Activated T-helper 1 cell treated with anti-CD3 and anti-CD28 coated beads, Interleukin-2, amount 50 U/mL, for 16 hours (primary cell): ENCODE measurements at places on chromosomes 3 and 15.

DNA sequence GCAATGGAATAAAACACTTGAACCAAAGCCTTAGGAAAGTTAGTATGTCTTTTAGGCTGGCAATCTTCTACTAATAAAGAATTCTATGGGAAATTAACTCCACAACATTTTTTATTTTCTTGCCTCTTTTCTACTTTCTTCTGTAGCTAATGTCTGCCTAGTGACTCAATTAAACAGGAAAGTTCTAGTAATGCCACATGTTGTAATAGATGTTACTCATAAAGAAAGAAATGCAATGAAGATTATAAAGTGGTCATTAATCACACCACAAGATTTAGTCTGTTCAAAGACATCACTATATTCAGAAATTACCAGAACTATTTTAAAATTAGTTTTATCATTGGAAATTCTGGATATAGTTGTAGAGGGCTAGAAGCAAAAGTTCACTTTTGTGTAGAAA lies 329.7 kb downstream of the SI start:
- no peak for DNase-seq

GRCh38 chr3:136885357-136886213 lies 23.6 kb downstream of the NCK1 start:
- DNase-seq: no peak

DNA sequence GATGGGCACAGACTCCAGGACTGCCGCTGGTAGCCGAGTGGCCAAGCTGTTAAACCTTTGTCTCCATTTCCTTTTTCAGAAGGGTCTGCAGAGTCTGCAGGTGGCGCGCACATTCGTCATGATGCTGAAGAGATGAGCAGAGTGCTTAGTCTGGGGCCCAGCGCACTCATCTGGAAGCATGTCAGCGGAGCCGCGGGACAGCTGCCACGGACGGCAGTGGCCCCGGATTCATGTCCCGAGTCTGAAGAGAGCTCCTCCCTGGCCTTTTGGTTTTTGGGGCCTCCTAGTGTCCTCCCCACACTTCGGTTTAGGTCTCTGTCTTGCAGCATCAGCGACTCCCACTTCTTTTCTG lies 42.6 kb downstream of the KLHL25 start:
- DNase-seq: no peak

GRCh38 chr15:96327155-96327741 lies 3.3 kb upstream of the NR2F2 start:
- no peak for DNase-seq

GRCh38 chr15:101559952-101560351 lies 70.4 kb upstream of the PCSK6 start:
- DNase-seq: no peak

- no peak for DNase-seq
Measured at GRCh38 chr3:18442756-18443664, 17.9 kb upstream of the SATB1 start.

DNA sequence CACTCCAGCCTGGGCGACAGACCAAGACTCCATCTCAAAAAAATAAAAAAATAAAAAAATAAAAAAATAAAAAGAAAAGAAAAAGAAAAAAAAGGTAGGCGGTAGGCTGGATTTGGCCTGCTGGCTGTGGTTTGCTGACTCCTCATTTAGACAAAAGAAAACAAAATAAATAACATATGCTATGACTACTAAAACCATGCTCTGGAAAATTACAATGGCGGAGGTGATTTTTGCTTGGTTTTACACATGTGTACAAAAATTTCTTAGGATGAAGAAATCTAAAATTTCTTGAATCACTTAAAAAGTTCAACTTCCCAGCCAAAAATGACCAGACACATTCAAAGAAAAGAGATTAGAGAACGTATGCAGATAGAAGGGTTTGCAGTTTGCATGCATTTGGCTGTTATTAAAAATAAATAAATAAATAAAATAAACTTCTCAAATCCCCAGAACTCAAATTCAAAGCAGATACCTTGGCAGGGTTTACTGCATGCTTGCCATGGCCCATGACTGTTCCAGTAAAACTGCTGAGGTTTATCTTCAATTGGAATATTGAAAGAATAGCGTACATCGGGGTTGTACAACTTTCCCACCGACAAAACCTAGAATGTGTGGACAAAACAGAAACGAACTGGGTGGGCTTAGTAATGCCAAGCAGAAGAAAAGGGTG lies 65.9 kb downstream of the ADAMTS9 start:
- no peak for DNase-seq

GRCh38 chr3:17182166-17182565 lies 297.4 kb downstream of the PLCL2 start:
- DNase-seq: no peak

DNA sequence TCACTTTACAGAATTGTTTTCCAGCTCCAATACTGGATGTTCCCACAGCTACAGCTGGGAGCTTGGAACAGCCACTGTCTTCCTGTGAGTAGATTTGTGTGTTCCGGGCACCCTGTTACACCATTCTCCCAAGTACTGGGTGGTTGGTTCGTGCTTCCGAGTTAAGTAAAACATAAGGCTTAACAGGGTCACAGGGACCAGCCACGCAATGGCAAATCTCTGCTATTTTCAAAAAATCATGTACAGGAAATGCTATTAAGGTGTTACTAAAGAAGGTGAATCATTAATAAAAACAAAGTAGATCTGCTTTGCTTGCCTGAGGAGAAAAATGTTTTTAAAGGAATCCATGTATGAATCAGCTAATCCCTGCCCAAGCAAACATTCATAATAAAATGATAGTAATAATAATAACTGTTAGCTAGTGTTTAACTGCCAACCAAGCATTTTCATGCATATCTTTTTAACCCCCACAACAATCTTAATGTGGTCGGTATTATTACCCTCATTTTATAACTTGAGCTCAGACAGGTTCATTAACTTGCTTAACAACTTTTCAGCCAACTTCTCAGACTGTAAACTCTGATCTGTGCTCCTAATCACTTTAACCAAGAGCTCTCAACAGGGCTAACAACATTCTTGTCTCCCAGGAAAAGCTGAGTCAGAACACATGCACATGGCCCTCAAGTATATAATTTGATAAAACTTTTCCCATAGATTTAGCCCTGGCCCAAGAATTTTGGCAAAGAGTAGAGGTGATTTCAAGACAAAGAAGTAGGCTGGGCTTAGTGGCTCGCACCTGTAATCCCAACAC lies 2.7 kb upstream of the C2CD4A start:
- DNase-seq: no peak

GRCh38 chr3:377158-377561 lies 180.6 kb downstream of the CHL1 start:
- DNase-seq: no peak

- DNase-seq: no peak
Measured at GRCh38 chr3:127005864-127006500, 23.1 kb downstream of the PLXNA1 start.

DNA sequence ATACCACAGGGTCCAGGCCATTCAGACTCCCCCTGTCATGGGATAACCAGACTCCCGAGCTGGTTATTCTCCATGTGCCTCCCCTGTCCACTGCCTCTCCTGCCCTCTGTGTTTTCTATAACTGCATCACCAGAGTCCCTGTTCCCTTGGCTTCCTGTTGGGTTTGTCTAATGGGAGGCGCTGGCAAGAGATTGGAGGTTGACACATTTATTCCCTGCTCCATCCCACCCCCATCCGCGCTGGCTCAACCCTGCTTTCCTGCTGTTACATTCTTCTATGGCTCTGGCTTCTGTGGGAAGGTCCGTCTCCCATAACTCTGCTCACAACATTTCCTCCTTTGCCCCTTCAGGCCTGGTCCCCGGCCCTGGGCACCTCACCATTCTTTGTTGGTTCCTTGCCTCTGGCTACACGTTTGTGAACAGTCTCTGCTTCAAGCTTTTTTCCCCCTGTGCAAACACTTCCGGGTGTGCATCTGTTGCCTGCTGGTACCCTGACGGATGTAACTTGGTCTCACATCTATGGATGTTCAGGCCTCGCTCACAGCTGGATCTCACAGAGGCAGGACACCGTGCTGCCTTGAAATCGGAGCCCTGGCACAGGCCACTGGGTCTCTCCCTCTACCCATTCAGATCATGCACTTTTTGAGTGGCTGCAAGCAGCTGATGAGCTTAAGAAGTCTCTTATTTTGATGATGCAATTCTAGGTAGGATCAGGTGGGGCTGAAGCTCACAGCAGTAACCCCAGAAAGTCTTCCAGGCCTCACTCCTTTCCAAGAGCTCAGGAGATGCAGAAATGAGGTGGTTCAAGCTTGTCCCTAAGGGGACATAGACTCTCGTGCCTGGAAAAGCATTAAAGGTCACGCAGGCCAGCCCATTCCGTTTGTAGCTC lies 68.6 kb upstream of the ATP13A3 start:
- no peak for DNase-seq

- DNase-seq: no peak
Measured at GRCh38 chr3:22319446-22319845, 568.4 kb upstream of the ZNF385D start.

GRCh38 chr3:143924522-143925285 lies 46.9 kb upstream of the DIPK2A start:
- DNase-seq: no peak

GRCh38 chr3:103389356-103389755 lies 954.5 kb downstream of the ZPLD1 start:
- DNase-seq: no peak

DNA sequence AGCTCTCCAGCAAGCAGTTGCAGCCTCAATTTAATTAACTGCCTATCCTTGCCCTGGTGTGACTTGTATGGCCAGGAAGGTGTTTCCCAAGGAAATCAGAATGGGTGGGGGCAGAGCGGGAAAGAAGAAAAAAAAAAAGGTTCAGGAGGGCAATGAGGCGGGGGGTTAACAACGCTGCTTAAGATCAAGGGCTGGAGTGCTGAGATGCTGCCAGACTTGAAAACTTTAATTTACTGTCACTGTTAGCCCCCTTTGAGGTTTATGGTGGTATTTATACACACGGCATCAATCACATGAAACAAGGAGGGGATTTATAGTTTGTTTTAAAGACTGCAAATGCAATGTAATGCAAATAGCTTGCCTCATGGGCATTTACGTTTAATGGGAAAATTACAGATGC lies 319.4 kb upstream of the NR2F2 start:
- no peak for DNase-seq

- no peak for DNase-seq
Measured at GRCh38 chr3:157128771-157129681, 30.9 kb downstream of the CCNL1 start.

DNA sequence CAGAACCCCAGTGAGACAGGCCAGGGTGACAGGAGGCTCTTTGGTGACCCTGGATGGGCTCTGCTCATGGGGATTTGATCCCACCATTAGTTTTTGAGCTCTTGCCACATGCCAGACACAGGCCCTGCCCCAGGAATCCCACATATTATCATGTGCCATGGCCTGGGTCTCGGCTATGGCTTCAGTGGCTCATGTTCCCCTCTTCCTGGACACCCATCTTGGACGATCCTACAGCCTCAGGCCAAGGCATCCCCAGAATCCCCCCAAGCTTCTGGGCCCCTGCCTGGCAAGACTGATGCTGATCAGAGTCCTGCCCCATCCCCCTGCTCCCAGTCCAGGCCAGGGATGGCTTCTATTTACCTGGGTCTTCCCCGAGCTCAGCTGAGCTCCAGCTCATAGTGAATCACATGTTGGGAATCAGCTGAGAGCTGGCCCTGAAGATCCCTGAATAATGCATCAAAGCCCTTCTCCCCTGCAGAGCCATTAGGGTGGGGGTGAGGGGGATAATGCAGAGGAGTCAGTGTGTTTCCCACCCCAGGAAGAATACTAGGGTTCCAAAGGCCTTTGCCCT lies 50.9 kb upstream of the CHRNB4 start:
- DNase-seq: no peak

- DNase-seq: no peak
Measured at GRCh38 chr3:159668990-159669476, 319.6 kb upstream of the IL12A start.

DNA sequence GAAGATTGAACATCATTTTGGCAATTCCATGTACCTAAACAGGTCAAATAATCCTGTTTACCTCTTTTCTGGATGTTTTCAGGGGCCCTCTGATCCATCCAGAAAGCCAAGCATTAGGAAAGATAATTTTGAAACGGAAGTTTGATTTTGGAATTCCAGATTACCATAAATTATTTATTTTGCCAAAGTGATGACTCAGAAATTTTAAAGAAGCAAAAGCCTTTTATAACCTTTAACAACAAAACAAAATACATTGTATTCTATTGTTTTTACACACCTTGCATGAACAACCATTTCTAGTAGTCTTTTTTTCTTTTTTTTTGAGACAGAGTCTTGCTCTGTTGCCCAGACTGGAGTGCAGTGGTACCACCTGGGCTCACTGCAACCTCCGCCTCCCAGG lies 32.0 kb upstream of the INO80 start:
- DNase-seq: no peak

- DNase-seq: no peak
Measured at GRCh38 chr15:99057697-99058420, 47.0 kb upstream of the SYNM start.

DNA sequence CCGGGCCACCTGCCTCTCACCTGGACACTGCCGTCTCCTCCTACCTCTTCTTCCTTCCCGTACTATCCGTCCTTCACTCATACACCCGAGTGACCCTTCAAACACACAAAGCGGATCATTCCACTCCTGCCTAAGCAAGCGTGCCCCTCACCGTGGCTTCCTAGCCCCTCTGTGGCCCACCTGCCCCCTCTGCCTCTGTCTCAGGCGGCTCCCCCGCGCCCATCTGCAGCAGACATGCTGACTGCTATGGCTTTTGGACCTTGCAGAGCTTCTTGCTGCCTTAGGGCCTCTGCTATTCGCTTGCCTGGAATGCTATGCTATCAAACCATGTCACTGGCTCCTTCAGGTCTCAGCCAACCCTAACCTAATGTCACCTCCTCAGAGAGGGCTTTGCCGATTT lies 38.1 kb downstream of the SLC28A1 start:
- no peak for DNase-seq

- DNase-seq: no peak
Measured at GRCh38 chr3:181701096-181701495, 10.6 kb upstream of the SOX2 start.
